ENCODE measurements at places on chromosomes 5 and 9.
A peak's percentile ranks its signal among the peaks of the same experiment; 100 is the strongest.

- H3K36me3 ChIP-seq = peaks cover 6% of the 10 kb centered on the region
- H3K27ac ChIP-seq = no peak overlapping the region
- DNase-seq = no peak
- no peak overlapping the region for H3K4me3 ChIP-seq
These were observed 10.7 kb downstream of the SLC25A25 start for GRCh38 chr9:128078504-128079434.

DNA sequence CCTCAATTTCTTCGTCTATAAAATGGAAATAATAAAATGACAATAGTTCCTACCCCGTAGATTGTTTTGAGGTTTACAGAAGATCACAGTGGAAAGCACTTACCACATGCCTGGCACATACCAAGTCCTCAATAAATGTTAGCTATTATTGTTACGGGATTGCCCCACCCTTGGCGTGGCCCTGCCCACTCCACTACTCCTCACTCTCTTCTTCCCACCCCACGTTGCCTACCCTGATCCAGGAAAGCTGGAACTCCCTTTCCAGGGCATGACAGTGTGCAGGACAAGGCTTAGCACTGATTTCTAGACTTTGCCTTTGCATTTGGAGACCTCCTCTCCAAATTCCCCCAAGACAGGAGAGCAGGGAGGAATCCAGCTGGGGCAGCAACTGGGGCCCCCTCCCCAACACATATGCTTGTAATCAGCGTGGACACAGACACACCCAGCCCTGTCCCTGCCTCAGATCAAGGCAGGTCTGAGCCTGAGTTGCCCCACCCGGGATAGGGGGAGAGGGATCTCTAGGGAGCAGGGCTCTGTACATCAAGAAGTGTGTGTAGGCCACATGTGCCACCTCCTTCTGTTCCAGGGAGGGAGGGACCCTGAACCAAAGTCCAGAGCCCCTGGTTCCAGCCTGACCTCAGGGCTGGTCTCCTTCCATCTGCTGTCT, 6.7 kb downstream of the SLC4A9 start:
- H3K4me1 ChIP-seq = peaks cover 5% of the 10 kb centered on the region
- no peak for DNase-seq
- no peak overlapping the region for H3K27ac ChIP-seq

- peaks cover 44% of the 10 kb centered on the region for H3K4me1 ChIP-seq
- no peak overlapping the region for H3K27ac ChIP-seq
- no peaks in the 10 kb centered on the region for H3K36me3 ChIP-seq
- peak overlapping the region; percentile 48 for H3K4me3 ChIP-seq
- peak; percentile 50 for DNase-seq
These were observed 2.9 kb upstream of the VDAC1 start for GRCh38 chr5:134007581-134008265.

GRCh38 chr5:134106991-134107701, 7.3 kb upstream of the TCF7 start:
- no peak overlapping the region for H3K27ac ChIP-seq
- H3K4me3 ChIP-seq = no peak overlapping the region
- DNase-seq = no peak
- H3K4me1 ChIP-seq = peaks cover 37% of the 10 kb centered on the region
- H3K27me3 ChIP-seq = peaks cover 11% of the 10 kb centered on the region

- peaks cover 24% of the 10 kb centered on the region for H3K4me1 ChIP-seq
- H3K36me3 ChIP-seq = peaks cover 36% of the 10 kb centered on the region
- no peak for DNase-seq
- peaks cover 5% of the 10 kb centered on the region for H3K27me3 ChIP-seq
- no peak overlapping the region for H3K4me3 ChIP-seq
These were observed 6.0 kb downstream of the F2RL2 start for GRCh38 chr5:76617229-76617628.

GRCh38 chr5:109299557-109299956, 110.2 kb downstream of the PJA2 start:
- DNase-seq = no peak
- peaks cover 3% of the 10 kb centered on the region for H3K27me3 ChIP-seq
- H3K4me1 ChIP-seq = no peaks in the 10 kb centered on the region

GRCh38 chr9:72203205-72203803, 54.1 kb downstream of the GDA start:
- H3K27me3 ChIP-seq = peaks cover 5% of the 10 kb centered on the region
- H3K4me1 ChIP-seq = no peaks in the 10 kb centered on the region
- DNase-seq = peak; percentile 15
- no peaks in the 10 kb centered on the region for H3K36me3 ChIP-seq
- no peak overlapping the region for H3K27ac ChIP-seq

GRCh38 chr5:78518365-78519197, 130.0 kb downstream of the LHFPL2 start:
- no peak overlapping the region for H3K4me3 ChIP-seq
- peaks cover 90% of the 10 kb centered on the region for H3K36me3 ChIP-seq
- peak overlapping the region; percentile 91 for H3K27ac ChIP-seq
- no peak for DNase-seq

GRCh38 chr9:26413611-26414010, 479.0 kb downstream of the CAAP1 start:
- no peak overlapping the region for H3K4me3 ChIP-seq
- H3K27me3 ChIP-seq = peaks cover 6% of the 10 kb centered on the region
- H3K4me1 ChIP-seq = no peaks in the 10 kb centered on the region
- H3K36me3 ChIP-seq = no peaks in the 10 kb centered on the region
- DNase-seq = no peak

DNA sequence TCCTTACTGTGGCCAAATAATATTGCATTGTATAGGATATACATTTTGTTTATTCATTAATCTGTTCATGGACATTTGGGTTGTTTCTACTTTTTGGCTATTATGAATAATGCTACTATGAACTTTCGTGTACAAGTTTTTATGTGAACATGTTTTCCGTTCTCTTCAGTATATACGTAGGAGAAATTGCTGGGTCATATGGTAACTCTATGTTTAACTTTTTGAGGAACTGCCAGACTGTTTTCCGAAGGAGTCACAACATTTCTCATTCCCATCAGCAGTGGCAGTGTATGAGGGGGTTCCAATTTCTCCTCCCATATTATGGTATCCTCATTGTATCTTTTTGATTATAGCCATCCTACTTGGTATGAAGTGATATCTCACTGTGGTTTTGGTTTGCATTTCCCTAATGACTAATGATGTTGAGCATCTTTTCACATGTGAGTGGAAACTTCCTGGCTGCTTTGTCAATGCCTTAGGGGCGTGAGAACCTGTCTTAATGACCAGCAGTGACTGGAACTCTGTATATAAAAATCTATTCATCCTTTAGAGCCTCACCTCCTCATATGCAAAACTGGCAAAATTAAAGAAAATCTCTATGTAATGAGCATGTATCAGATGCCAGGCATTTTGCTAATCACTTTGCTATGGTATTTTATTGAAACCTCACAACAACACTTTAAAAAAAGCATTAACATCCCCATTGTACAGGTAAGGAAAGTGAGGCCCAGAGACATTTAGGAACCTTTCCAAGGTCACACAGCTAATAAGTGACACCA, 47.8 kb upstream of the TGFBR1 start:
- peaks cover 16% of the 10 kb centered on the region for H3K27me3 ChIP-seq
- H3K36me3 ChIP-seq = no peaks in the 10 kb centered on the region
- no peak overlapping the region for H3K27ac ChIP-seq
- DNase-seq = no peak
- no peaks in the 10 kb centered on the region for H3K4me1 ChIP-seq

GRCh38 chr9:76580188-76580587, 121.2 kb downstream of the GCNT1 start:
- H3K4me3 ChIP-seq = no peak overlapping the region
- no peak for DNase-seq
- H3K4me1 ChIP-seq = peaks cover 46% of the 10 kb centered on the region
- H3K36me3 ChIP-seq = no peaks in the 10 kb centered on the region

DNA sequence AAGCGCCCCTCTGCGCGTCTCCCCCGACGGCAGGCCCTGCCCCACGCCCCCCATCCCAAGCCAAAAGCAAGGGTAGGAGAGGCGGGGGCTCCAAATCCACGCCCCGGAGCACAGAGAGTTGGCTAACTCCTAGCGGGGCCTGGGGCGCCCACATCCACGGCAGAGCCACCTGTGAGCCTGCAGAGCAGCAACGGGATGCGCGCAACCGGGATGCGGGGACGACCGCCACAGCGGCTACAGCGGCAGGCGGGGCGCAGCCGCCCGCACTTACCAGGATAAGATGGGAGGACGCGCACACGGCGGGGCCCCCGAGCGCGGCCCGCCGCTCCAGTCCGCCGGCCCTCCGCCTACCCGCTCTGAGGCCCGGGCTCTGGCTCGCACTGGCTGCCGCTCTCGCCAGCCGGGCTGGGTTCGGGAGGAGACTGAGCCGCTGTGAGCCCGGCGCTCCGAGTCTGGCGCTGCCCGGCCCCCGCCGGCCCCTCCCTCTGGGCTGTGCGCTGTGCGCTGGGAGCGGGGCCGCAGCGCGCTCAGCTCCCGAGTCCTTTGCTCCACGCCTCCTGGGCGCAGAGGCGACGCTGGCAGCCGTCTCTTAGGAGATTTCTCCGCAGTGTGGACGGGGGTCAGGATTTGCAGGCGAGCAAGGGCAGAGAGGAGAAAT, at the start of gene SLC24A2:
Gene SLC24A2 (minus strand): TSS at position 424 of the 658 bp plus-strand sequence.
- H3K27me3 ChIP-seq = peaks cover 64% of the 10 kb centered on the region
- H3K4me1 ChIP-seq = peaks cover 8% of the 10 kb centered on the region
- DNase-seq = peak; percentile 77

Measured in nephron progenitor cell (in vitro differentiated cells).